ENCODE measurements at places on chromosomes 11 and 22.

GRCh38 chr22:30507670-30508069 is 2.2 kb upstream of the SEC14L4 start:
- no peak for DNase-seq

DNA sequence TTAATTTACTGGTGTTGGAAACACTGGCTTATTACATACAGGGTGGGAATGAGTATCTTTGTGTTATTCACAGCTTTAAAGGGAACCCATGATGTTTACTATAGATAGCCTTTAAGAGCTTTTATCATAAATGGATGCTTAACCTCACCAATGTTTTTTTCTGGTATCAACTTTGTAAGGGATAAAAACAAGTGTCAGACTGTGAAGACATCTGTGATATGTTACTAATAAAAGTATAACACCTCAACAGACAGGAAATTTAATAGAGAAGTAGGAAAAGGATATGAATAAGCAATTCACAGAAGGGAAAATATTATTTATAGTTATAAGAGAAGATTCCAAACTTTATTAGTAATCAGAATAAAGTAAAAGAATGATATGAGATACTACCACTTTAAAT is 46.3 kb downstream of the ACAT1 start:
- no peak for DNase-seq

GRCh38 chr11:100205926-100206325 is 481.2 kb upstream of the ARHGAP42 start:
- DNase-seq: no peak

DNA sequence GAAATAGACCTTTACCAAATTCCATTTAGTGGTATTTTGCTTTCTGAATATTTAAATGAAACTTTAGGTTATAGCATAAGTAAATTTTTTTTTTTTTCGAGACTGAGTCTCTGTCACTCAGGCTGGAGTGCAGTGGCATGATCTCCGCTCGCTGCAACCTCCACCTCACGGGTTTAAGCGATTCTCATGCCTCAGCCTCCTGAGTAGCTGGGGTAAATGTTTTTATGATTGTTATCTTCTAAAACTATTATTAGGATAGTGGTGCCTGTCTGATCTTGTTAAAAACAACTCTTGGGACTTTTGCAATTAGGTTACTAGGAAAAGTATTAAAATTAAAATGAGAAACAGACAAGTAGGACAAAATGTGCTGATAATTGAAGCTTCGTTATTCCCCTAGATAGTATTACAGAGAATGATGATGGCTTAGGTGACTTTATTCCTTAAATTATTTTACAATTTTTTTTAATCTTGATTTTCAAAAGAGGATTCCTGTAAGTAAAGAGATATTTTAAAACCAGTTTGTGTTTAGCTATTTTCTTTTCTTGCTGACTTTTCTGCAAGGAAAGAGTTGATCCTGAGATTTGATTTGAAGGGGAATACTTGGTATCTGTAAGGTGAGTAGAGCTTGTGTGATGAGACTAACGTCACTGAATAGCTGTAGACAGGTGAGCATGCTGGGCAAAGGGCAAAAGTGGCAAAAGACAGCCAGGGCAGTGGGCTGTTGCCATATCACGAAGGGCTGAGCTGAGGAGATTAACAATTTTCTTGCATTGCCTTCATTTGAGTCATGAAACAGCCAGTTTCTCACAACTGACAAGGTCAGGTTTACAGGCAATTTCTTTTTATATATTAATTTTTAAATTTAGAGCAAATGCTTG is 20.8 kb downstream of the CRKL start:
- no peak for DNase-seq

DNA sequence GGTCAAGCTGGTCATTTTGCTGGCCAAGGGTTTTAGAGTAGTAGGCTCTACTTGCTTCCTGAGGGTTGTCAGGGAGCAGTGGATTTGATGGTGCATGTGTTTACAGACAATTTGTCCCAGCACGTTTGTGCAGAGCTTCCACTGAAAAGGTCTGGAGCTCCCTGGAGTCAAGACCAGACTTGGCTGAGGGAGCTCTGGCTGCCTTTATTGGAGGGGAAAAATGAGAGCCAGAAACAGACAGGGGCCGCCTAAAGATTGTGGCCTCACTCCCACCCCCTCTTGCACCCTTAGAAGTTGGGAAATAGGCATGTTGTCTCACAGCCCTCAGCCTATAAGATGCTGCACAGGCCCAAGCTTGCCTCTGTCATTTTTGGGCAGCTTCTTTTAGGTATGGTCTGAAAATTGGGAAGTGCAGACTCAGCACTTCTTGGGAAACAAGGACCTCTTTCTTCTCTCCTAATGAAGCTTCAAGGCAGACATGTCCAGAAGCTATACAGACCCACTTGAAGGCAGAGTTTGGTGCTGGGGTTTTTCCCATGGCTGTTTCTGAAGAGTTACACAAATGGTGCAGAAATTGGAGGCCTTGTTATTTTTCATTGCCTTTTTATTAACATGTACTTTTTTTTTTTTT is 55.1 kb downstream of the AMOTL1 start:
- DNase-seq: no peak

DNA sequence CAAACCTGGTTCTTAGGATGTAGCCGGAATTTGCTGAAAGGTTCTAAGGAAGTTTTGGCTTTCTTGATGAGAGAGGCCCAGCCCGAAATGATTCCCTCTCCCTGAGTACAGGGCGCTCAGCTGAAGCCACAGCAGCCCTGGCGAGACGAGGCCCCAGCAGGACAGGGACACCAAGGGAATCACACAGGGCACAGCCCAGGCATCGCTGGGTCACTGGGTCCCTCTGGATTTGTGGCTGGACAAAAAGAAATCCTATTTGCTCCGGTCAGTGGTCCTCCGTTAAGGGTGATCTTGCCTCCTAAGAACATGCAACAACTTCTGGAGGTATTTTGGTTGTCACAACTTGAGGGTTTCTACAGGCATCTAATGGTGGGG is 6.4 kb downstream of the FGF19 start:
- DNase-seq: no peak
